ENCODE measurements at places on chromosomes 16 and 17.
A peak's percentile ranks its signal among the peaks of the same experiment; 100 is the strongest.

DNA sequence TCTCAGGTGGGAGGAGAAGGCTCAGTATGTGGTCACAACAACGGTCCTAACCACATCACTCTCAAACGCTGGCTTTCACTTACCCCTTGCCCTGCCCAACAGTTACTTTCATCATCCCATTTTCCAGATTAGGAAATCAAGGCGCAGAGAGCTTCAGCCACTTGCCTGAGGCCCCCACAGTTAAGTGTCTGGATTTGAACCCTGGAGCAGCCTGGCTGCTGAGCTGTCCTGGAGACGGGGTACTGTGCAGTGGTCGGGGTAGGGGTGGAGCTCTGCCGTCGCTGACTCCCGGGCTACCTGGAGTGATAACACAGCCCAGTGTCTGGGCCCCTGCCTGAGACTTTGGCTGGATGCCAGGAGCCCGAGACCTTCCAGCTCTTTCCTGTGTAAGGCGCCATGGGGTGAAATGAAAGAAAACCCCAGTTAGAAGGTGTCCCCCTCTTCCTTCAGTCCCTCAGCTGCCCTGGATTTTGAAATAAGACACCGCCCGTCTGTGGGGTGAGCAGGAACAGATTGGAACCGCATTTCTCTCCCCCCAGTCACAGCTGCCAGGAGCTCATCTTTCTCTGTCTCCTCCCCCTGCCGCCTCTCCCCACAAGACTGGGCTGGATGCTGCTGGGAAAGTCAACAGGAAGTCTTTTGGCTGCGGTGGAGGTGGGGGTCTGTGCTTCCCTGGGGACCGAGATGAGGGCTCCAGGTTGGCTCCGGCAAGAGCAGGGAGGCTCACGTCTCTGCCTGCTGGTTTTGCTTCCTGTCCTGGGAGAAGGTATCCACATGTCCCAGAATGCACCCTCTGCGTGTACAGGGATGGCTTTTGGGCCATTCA is 280.2 kb downstream of the SEC14L1 start:
- peak; percentile 84 for DNase-seq

GRCh38 chr16:56995136-56995805 is 5.9 kb downstream of the NLRC5 start:
- DNase-seq: peak; percentile 1

DNA sequence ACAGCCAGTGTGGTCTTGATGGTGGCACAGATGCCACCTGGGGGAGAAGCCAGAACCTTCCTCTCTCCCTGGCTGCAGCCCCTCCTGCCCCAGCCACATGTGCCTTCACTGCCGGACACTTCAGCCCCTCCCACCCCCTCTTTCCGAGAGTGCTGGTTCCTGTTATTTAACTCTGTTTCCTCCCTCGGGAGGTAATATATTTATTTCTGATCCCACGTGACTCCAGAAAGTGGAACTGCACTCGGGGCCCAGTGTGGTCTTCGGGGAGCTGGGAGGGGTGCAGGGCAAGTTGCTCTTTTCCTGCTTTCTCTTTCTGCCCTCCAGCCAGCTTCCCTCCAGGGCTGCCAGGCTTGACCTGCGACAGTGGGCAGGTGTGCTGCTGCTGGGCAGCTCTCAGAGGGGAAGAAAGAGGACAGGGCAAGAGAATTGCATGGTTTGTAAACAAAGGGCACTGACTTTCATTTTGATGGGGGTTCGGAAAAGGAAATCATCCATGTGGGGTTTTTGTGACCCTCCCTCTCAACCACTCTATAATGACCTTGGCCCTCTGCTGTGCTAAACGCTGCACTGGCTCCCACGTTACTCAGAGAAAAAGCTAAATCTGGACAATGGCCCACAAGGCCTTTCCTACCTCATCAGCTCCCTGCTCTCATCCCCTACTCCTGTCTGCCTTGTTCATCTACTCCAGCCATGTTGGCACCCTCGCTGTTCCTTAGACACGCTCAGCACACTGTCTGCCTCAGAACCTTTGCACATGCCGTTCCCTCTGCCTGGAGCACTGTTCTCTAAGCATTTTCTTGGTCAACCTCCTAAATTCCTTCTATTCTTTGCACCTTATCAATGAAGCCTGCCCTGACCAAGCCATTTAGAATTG is 8.2 kb upstream of the CIITA start:
- no peak for DNase-seq

- no peak for DNase-seq
Observed at GRCh38 chr17:59296190-59296589, 35.3 kb upstream of the YPEL2 start.

All from uterus (tissue), 4 donors.